K562 (cell line): ENCODE measurements at places on chromosomes 1 and 21. TPM values are rescaled to one million over a fixed set of nuclear protein-coding genes. Genes with fewer than 3 reads are reported as not detected.

DNA sequence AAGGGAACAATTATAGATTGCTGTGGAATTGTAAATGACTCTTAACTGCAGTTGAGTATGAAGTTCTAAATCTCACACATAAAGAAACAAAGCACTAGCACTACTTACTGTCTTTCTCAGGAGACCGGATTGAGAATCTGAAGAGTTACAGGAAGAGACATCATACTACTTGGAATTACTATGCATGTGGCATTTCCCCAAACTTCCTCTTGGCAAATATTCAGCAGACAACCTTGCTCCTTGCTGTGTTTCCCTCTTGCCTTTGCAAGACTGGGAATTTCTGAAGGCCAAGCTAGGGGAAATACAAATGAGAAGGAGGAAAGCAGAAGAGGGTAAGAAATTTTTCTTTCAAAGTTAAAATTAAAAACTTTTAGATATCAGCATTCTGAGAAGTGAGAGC lies 173.6 kb upstream of the KCTD3 start:
- DNase-seq = no peak
- H3K27me3 ChIP-seq = no peaks in the 10 kb centered on the region
- H3K4me1 ChIP-seq = no peaks in the 10 kb centered on the region
- H3K27ac ChIP-seq = no peak overlapping the region
- no peaks in the 10 kb centered on the region for H3K36me3 ChIP-seq
- no peak overlapping the region for H3K4me3 ChIP-seq

Gene ZNF683
- not detected in 2 replicates for total RNA-seq

DNA sequence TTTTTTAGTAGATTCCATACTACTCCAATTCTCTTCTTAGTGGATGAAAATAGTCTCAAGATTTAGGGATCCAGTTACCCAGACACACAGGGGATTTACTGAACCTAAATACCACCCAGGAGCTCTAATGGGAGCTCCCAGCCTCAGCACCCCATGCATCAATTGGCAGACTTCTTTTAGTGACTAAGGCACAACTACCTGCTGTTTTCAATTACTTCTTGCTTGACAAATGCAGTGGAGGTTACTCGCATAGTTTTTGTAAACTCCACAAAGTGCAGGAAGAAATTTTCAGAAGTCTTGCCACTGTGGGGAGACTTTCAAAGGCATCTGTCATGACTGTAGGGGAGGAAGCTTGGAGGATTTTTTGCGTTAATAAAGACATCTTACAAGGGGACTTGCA lies 35.5 kb upstream of the MAP10 start:
- H3K27me3 ChIP-seq = no peaks in the 10 kb centered on the region
- H3K36me3 ChIP-seq = no peaks in the 10 kb centered on the region
- H3K27ac ChIP-seq = no peak overlapping the region
- no peaks in the 10 kb centered on the region for H3K4me1 ChIP-seq
- H3K4me3 ChIP-seq = no peak overlapping the region

Gene MTHFR
- total RNA-seq = 94.1 and 104 TPM in 2 replicates

DNA sequence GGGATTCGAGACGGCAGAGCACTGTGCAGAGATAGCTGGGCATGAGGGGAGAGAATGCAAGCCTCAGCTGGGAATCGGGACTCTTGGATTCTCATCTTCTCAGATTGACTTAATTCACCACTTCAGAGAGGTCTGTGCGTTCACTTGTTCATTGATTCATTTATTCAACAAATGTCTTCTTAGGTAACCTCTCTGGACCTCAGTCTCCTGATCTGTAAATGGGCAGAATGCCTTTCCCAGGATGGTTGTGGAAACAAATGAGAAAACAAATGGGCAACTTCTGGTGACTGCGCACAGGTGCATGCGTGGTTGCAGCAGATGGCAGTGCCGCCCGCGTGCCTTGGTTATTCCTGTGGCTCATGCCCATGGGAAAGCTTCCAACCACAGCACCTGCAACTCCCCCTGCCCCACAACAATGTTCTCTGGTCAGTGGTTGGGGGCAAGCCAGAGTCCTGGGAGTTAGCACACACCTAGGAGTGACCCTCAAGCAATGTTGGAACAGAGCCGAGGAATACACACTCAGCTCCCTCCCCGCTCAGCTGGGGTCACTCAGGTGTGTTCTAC lies 110.1 kb upstream of the RUNX3 start:
- H3K27me3 ChIP-seq = peaks cover 51% of the 10 kb centered on the region
- no peak for DNase-seq
- H3K4me3 ChIP-seq = no peak overlapping the region
- H3K27ac ChIP-seq = no peak overlapping the region
- no peaks in the 10 kb centered on the region for H3K4me1 ChIP-seq
- H3K36me3 ChIP-seq = no peaks in the 10 kb centered on the region

Gene FCRLB
- total RNA-seq = 2.4 and 3.1 TPM in 2 replicates

GRCh38 chr1:233782937-233783586 lies 121.4 kb upstream of the SLC35F3 start:
- H3K36me3 ChIP-seq = no peaks in the 10 kb centered on the region
- H3K4me1 ChIP-seq = no peaks in the 10 kb centered on the region
- H3K27ac ChIP-seq = no peak overlapping the region
- H3K4me3 ChIP-seq = no peak overlapping the region
- no peaks in the 10 kb centered on the region for H3K27me3 ChIP-seq
- DNase-seq = no peak

DNA sequence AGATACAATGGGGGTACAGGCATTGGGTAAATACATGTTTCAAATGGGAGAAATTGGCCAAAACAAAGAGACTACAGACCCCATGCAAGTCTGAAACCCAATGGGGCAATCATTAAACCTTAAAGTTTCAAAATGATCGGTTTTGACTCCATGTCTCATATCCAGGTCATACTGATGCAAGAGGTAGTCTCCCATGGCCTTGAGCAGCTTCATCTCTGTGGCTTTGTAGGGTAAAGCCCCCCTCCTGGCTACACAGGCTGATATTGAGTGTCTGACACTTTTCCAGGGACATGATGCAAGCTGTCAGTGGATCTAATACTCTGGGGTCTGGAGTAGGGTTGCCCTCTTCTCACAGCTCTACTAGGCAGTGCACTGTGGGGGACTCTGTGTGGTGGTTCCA lies 286.1 kb downstream of the LRRIQ3 start:
- H3K27me3 ChIP-seq = no peaks in the 10 kb centered on the region
- no peak overlapping the region for H3K27ac ChIP-seq
- no peak for DNase-seq

Gene HPDL
- total RNA-seq = not detected in 2 replicates

DNA sequence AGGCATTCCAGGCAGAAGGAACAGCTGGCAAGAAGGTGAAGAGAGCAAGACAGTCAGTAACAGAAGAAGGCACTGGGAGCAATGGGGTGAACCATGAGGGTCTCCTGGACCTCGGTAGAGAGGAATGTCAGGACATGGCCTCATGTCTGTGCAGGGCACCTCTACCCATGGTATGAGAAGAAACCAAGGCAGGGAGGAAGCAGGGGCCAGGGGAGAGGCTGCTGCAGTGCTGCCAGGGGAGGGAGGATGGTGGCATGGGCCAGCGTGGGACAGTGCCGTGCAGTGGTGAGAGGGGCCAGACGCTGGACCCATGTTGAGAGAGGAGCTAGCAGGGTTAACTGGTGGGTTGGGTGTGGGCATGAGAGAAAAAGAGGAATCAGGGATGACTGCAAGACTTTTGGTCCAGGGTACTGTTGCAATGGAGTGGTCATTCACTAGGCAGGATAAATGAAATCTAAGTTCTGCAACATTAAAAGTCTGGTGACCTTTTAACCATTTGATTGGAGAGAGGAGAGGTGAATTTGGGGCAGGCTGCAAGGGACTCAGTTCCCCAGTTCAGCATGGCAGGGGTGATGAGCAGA lies 577.6 kb downstream of the MATN1 start:
- peaks cover 17% of the 10 kb centered on the region for H3K27me3 ChIP-seq
- H3K27ac ChIP-seq = no peak overlapping the region
- no peaks in the 10 kb centered on the region for H3K36me3 ChIP-seq
- H3K4me3 ChIP-seq = no peak overlapping the region
- no peak for DNase-seq

DNA sequence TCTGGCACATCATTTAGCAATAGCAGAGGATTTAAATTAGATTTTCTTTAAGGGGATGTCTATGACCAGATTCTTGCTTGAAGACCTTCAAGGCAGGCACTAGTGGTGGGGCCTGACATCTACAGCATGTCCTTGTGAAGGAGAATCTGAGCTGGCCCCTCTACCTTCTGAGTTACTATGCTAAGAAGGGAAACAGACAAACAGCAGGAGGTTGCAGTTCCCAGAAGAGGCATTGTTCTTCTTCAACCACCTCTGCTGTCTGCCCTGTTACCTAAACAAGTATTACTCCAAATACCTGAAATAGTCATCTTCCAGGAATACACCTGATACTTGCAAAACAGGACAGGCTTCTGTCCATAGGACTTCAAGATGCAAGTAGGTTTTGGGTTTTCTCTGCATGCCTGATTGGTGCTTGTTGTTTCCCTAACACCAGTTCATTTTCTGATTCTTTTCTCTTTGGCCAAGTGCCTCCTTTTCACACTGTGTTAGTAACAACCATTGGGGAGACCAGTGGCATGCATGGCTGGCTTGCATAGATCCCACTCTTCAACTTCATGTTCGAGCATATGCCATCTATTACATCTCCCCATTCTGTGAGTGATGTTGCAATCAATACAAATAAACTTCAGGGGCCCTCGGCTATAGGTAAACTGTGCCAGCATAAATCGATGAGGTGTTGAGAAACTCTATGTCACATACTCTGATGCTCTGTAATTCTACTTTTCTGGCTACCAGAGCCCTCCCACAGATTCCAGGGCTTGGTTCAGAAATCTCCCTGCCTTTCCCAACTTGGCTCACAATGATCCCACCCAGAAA lies 93.0 kb upstream of the DUSP10 start:
- H3K36me3 ChIP-seq = no peaks in the 10 kb centered on the region
- no peak overlapping the region for H3K4me3 ChIP-seq
- DNase-seq = no peak
- no peaks in the 10 kb centered on the region; the same call in 1 of the 2 replicates for H3K27me3 ChIP-seq
- H3K27ac ChIP-seq = no peak overlapping the region
- no peaks in the 10 kb centered on the region for H3K4me1 ChIP-seq
